ENCODE measurements at places on chromosomes 1 and 21.

DNA sequence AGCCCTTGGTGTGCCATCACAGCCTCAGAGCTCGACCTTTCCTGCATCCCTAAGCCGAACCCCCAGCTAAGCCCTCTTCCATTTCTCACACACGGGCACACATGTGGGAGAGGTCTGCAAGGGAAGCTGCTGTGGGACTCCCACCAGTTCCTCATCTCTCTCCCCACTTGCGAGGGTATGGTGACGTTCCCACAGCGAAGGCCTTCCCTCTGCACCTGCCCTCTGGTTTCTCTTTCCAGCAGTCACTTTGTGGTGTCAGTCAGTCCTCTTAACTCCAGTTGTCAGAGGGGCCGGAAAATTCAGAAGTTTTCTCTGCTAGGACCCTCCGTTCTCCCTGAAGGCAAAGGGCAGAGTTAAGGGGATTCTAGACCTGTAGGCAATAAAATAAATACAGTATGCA is 5.5 kb upstream of the STK40 start:
- no peak for DNase-seq

DNA sequence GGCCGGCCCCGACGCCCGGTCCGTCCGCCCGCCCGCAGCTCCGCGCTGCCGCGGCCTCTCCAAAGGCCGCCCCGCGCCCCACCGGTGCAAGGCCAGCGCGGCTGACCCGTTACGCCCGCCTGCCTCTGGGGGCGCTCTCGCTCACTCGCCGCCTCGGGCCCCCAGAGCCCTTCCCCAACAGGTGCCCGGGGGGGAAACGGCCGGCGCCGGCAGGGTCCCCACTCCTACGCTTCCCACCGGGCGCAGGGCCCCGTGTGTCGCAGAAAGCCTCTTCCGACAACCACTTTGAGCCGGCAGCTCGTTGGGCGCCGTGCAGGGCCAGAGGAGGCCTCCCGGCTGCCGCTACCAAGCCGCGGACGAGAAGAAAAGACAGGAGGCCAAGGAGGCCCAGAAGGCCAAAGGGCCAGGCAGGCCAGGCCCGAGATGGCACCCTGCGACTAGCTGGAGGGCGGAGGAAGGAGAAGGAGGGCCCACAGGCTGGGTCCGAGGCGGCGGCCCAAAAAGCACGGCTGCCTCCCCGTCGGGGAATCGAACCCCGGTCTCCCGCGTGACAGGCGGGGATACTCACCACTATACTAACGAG is 64.9 kb upstream of the FCGR2A start:
- peak; percentile 53 for DNase-seq

DNA sequence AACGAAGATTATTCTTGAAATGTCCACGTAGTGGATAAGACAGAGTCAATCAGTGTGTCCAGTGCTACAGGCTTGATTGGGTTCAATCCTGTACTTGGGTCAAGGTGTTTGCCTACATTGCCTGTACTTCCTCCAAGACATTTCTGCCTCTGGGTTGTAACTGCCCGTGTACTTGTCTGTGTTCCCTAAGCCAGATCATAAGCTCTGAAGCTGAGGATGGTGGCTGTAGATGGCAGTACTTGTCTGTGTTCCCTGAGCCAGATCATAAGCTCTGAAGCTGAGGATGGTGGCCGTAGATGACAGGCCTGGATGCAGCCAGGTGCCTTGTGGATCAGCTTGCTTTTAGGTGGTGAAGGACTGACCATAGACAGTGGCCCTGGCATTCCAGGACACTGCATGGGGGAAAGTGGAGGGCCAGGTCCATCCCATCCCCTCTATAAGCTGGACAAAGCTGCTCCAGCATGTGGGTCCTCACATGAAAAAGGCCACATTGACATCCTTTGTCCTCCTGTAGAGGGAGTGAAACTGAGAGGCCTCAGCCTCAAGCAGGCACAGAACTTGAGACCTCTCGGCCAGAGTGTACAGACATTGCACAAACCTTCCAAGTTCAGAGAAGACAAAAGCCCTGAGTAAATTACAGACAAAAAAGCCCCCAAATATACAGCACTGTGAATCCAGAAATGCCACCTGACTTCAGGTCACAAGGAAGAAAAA is 2.0 kb upstream of the SRM start:
- no peak for DNase-seq

- no peak for DNase-seq
These were observed 55.0 kb downstream of the TRABD2B start for GRCh38 chr1:47942240-47942629.

DNA sequence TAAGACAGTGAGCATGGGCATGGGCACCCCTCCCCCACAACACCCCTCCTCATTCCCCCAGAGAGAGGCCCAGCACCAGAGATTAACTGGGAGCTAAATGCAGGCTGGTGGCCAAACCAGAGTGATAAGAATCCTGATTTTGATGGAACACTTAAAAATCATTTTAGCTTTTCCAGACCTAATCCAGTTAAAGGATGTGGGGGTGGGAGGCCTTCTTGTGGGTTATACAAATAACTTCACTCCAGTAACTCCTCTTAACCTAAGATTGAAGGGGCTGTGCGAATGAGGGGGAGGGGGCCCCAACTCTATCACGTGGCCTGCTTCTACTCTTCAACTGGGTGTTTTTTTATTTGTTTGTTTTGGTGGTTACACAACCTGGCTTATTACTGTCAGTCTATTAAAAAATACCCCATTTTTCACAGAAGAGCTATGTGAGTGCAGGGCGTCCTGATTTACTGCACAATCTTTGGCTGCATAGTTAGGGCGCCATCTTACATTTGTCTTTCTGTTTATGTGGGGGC is 398.1 kb upstream of the LYPLAL1 start:
- DNase-seq, result no peak

GRCh38 chr1:2463396-2463795 is 12.7 kb upstream of the PLCH2 start:
- DNase-seq, result no peak

DNA sequence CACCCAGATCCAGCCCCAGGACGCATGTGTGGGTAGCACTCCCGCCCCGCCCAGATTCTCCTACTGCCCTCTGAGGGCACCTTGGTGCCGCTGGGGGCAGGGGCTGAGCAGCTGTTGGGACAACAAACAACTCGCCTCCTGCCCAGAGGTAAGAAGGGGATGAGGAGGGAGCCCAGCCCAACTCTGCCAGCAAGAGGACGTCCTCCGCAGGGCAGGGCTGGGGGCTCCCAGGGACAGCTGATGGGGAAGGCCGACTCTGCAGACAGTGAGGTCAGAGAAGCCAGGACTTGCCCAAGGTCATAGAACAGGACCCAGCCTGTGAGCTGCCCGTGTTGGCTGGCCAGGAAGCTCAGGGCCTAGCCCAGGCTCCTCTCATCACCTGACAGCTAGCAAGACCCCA is 18.8 kb downstream of the RAP1GAP start:
- DNase-seq, result no peak

DNA sequence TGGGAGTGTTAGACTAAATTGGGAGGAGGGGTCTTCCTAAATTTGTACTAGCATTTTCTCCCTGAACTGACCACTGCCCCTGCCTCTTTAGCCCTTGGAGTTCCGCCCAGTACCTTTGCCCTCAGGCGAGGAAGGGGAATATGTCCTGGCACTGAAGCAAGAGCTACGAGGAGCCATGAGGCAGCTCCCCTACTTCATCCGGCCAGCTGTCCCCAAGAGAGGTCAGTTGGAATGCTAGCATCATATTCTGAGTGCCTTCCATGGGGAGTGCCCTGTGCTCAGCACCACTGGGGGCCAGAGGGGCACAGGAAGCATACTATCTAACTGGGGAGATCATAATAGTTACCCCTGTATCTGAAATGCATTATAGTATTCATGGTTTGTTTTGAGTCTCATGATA is 10.7 kb downstream of the POLR3GL start:
- no peak for DNase-seq

- no peak for DNase-seq
These were observed 8.9 kb downstream of the MKNK1 start for GRCh38 chr1:46595127-46595526.

GRCh38 chr1:246503341-246503740 is 3.7 kb downstream of the SMYD3 start:
- DNase-seq, result no peak

GRCh38 chr1:204103431-204103741 is 30.5 kb downstream of the SOX13 start:
- no peak for DNase-seq

- DNase-seq, result no peak
These were observed 974.6 kb downstream of the TTLL7 start for GRCh38 chr1:83024251-83024767.

DNA sequence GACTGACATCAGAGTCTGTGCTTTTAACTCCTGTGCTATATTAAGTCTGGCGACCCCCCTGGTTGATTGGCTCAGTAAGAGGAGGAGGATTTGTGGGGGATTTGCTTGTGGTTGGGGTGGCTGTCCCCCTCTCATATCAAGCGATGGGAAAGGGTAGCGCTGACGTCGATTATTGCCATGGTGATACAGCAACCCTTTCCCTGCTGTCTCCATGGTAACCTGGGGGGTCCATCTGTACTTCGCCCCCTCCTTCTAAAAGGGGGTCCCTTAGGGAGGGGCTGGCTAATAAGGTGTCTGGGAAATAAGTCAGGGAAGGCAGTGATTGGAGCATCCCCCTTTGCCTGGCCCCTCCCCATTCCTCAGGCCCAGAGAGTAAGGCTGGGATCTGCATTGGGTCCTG is 4.7 kb downstream of the FAM229A start:
- DNase-seq, result no peak

DNA sequence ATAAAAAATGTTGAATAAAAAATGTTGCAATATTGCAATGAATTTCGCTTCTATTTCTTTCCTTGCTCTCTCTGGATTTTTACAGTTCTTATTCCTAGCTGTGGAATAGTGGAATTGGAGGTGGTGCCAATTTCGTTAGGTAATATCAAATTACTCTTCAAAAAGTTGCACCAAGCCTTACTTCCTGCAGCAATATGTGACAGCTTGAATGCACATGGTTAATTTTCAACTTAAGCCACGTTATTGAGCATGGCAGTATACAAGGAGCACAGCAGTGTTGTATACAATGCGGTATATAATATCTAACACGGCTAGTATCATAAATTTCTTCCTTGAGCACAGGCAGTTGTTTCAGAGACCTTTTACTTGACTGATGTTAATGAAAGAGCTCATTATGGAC is 152.5 kb downstream of the NOS1AP start:
- DNase-seq, result no peak

DNA sequence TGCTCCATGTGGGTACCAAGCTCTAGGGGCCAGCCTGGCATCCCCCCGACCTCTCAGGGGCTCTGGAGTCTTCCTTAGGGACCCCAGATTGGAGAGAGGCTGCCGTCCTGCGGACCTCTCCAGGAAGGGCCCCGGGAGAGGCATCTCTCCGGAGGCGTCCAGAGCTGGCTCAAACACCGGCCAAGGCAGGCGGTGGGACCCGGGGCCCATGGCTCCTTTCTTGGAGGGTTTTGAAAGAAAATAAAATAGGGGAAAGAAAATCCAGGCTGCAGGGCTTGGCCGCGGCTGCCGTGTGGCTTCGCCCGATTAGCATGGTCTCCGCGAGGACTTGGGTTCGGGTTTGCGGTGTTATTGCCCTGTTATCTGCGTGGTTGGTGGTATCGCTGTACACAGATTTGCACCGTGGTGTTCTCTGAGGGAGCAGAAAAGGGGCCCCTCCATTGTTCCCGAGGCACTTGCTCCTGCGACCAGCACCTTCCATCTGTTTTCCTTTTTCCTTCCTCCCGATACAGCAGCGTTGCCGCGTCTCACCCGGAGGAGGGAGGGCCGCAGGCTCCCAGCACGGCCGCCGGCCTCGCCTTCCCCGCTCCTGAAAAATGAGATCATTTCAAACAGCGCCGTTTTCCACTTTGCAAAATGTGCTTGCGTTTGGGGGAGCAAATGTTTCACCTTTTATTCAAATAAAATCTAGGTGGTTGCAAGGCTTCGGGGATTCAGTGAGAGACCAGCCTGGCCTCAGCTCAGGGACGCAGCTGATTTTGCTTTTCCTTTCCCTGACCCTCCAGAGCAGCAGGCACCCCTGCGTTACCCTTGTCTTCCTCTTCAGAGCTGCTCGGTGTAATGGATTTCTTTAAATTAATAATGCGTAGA is 86.3 kb downstream of the PRDM16 start:
- DNase-seq, result no peak

DNA sequence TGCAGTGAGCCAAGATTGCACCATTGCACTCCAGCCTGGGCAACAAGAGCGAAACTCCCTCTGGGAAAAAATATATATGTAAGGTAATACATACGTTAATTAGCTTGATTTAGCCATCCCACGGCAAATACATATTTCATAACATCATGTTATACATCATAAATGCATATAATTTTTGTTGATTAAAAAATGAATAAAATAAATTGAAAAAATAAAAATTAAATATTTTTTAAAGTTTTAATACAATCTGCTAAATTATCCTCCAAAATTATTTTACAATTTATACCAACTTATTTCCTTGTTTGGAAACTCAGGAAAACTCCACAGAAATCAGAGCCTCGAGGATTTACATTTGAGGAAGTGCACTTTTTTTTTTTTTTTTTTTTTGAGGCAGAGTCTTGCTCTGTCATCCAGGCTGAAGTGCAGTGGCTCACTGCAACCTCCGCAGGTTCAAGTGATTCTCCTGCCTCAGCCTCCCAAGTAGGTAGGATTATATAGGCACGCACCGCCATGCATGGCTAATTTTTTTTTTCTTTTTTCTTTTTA is 12.6 kb upstream of the IPO9 start:
- no peak for DNase-seq

DNA sequence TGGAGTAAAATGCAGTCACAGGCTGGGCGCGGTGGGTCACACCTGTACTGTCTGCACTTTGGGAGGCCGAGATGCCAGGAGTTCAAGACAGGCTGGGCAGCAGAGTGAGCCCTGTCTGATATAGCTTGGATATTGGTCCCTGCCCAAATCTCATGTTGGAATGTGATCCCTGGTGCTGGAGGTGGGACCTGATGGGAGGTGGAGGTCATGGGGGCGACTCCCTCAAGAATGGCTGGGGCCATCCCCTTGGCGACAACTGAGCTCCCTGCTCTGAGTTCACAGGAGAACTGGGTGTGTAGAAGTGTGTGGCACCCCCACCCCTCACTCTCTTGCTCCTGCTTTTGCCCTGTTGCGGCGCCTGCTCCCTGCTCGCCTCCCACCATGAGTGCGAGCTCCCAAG is 11.5 kb upstream of the PDXK start:
- DNase-seq, result no peak

DNA sequence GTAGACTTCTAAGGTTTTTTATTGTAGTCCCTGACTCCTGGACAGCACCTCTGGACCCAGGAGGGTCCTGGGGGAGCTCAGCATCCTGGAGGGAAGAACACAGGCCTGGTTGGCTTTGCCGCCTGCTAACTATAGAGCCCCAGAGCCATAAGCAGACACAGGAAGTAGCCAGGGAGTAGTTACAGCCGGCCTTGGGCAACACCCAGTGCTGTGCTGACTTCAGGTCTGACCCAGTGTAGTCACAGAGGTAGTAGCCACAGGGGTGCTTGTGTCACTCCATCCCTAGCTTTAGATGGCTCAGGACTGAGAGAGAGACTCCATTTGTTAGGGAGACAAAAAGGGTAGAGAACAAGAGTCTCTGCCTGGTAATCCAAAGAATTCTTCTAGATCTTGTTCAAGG is 21.9 kb downstream of the MCOLN2 start:
- no peak for DNase-seq

DNA sequence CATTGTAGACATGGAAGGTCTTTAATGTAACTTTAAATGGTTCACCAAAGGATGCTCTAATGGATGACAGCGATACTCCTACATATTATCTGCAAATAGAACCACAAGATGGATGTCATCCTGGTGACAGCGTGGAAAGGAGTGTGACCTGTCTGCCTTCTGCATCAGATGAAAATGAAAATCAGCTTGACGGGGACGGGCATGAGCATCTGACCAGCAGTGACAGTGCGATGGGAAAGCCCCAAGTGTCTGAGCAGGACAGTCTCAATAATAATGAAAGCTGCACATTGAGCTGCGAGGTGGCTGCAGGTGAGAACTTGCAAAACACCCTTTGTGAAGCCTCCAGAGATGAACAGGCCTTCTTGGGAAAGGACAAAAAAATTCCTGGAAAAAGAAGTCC is 25.2 kb downstream of the CNST start:
- DNase-seq, result no peak

Measured in activated T-helper 1 cell treated with anti-CD3 and anti-CD28 coated beads, Interleukin-2, amount 50 U/mL, for 16 hours (primary cell).